ENCODE measurements at places on chromosomes 1 and 21. TPM values are rescaled to one million over a fixed set of nuclear protein-coding genes. Genes with fewer than 3 reads are reported as not detected.
A peak's percentile ranks its signal among the peaks of the same experiment; 100 is the strongest.

CFAP410 gene
- total RNA-seq: 46.4 TPM

- peak within 1 kb of the TSS; percentile 78 for H3K4me3 ChIP-seq
- peaks cover 63% of the 10 kb centered on the region for H3K4me1 ChIP-seq
- peak within 1 kb of the TSS; percentile 87 for H3K27ac ChIP-seq
- H3K27me3 ChIP-seq: no peaks in the 10 kb centered on the region
- peak; percentile 94 for DNase-seq
- no peaks in the 10 kb centered on the region for H3K36me3 ChIP-seq
These were observed at the start of gene ECE1 for GRCh38 chr1:21289700-21290545. TSS of gene ECE1 (minus strand) at chr1:21290463. CDS start at chr1:21290414, 49 bp downstream.

DNA sequence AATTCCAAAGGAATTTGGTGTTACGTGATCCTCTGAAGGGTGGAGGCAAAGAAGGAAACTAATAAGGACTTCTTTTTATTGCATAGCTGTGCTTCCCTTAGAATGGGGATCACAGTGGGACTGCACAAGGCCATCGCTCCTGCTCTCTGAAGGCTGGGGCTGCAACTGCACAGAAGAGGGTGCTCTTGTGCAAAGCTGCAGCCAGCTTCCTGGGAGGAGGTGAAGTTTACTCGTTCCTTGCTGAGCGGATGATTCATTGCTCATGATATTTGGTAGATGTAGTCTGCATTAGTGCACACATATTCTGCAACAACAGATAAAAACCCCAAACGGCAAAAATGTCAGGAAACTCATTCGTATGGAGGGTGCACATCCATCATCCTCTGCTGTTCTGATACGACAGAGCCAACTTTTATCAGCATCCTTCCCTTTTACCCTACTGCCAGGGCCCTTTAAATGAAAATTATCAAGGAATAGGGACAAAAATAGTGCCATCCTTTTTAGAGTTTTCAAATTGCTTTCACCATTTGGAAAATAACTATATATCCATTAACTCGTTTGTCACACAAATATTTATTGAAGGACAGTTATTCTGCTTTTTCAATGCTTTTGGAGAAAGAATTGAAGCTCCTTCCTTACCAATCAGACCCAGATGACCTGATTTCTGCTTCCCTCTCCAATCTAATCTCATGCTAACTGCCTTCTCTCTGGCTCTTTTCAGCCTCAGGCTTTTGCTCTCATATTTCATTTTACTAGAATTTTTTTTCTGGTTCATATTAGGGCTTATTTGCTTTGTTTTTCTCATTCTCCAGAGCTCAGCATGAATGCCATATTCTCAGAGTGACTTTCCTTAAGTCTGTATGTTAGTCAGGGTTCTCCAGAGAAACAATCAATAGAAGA lies 263.6 kb downstream of the DUSP10 start:
- H3K4me1 ChIP-seq: no peaks in the 10 kb centered on the region
- H3K4me3 ChIP-seq: no peak overlapping the region
- no peak overlapping the region for H3K27ac ChIP-seq
- no peaks in the 10 kb centered on the region for H3K27me3 ChIP-seq
- no peaks in the 10 kb centered on the region for H3K36me3 ChIP-seq

- no peaks in the 10 kb centered on the region for H3K27me3 ChIP-seq
- H3K4me1 ChIP-seq: no peaks in the 10 kb centered on the region
- H3K27ac ChIP-seq: no peak overlapping the region
- no peak for DNase-seq
These were observed 211.2 kb downstream of the PTGER3 start for GRCh38 chr1:70836456-70836855.

DNA sequence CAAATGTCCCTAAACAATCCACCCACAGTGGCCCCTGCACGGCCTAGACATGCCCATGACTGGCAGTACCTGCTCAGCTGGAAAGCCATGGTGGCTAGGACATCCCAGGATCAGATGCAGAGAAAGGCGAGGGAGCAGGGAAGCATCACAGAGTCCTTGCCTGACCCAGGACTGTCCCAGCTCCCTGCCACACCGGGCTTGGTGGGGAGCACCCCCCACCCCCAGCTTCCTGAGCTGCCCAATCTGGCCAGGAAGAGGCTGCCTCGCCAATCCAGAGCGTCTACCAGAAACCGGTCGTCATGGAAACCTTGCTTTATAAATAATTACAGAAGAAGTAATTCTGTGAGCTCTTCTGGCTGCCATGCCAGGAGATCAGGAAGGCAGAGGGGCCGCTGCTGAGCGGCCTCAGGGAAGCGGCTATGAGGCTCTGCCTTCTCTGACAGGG lies 34.8 kb downstream of the ACOT7 start:
- peak overlapping the region; percentile 89 for H3K27ac ChIP-seq
- H3K36me3 ChIP-seq: no peaks in the 10 kb centered on the region
- no peak overlapping the region for H3K4me3 ChIP-seq

GRCh38 chr1:111804776-111805175 lies 49.1 kb downstream of the DDX20 start:
- DNase-seq: peak; percentile 50
- no peaks in the 10 kb centered on the region for H3K27me3 ChIP-seq
- H3K27ac ChIP-seq: no peak overlapping the region
- H3K36me3 ChIP-seq: no peaks in the 10 kb centered on the region

CD1E gene
- not detected for total RNA-seq

DNA sequence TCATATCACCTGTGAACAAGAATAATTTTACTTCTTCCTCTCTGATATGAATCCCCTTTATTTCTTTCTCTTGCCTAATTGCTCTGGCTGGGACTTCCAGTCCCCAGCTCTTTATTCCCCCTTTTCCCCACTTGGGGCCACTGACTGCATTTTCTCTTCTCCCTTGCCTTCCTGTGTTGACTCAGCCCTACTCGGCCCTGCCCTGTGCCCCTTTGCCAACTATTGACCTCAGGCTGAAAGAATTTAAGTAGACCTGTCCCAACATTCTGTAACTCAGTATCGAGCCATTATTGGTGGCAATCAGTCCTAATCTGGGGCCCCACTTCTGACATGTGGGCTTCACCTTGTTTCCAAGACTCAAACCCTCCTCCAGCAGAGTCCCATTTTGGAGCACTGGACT lies 60.6 kb upstream of the STUM start:
- H3K27me3 ChIP-seq: no peaks in the 10 kb centered on the region
- H3K4me3 ChIP-seq: no peak overlapping the region
- no peak overlapping the region for H3K27ac ChIP-seq

DNA sequence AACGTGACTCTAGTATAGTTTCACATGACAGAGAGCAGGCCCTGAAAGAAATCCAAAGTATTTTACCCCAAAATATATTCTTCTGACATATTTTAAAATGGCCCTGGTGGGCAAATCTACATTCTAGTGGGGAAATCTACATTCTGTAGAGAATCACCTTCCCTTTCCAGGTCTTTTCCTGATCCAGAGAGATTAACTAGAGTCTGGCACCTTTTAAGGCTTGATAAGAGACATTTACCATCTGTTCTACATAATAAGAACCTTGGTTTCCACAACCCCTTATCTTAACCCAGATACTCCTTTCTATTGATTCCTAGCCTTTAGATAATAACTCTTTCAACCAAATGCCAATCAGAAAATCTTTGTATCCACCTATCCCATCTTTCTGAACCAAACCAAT lies 17.0 kb upstream of the L1TD1 start:
- H3K4me3 ChIP-seq: no peak overlapping the region
- no peaks in the 10 kb centered on the region for H3K27me3 ChIP-seq
- H3K27ac ChIP-seq: no peak overlapping the region
- no peaks in the 10 kb centered on the region for H3K36me3 ChIP-seq
- no peak for DNase-seq

GRCh38 chr1:71521655-71522264 lies 440.9 kb upstream of the ZRANB2 start:
- H3K27me3 ChIP-seq: no peaks in the 10 kb centered on the region
- no peak overlapping the region for H3K27ac ChIP-seq
- H3K4me3 ChIP-seq: no peak overlapping the region

DNA sequence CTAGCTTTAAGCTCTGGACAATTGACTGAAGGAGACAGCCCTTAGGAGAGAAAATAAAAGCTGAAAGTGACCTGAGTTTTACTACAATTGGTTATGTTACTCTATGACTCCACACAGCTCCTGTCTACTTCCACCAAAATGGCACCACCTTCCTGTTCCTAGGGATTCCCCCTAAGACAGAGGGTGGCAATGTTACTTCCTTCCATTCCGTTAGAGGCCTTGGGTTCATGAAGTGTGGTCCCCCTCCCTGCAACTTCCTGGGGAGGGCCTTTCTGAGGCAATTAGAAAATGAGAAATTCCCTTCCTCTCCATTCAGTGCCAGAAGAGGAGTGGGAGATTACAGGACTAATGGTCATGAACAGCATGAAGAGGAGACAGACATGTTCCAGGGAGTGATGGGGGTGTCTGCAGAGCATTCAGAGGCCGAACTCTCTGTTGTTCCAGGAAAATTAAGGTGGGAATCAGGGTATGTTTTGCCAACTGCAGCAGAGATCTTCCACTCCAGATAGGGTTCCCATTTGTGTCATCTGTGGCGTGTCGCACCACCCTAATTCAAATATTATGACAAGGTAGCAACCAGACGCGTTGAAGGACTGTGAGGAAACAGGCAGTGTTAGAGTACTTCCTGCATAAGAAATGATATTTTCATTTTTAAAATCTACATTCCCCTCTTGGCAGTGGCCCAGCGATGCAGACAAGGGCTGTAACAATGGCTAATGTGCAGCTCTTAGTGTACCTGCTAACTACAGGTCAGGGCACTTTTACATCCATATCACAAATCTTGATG lies 53.1 kb upstream of the TRIM67 start:
- no peaks in the 10 kb centered on the region for H3K36me3 ChIP-seq
- H3K27me3 ChIP-seq: no peaks in the 10 kb centered on the region
- no peak overlapping the region for H3K27ac ChIP-seq

DNASE2B gene
- total RNA-seq: 4.3 TPM

GRCh38 chr1:116371752-116372151 lies 1.3 kb upstream of the ATP1A1 start:
- peak overlapping the region; percentile 99 for H3K27ac ChIP-seq
- no peak overlapping the region for H3K4me3 ChIP-seq
- DNase-seq: no peak
- H3K4me1 ChIP-seq: peaks cover 32% of the 10 kb centered on the region
- no peaks in the 10 kb centered on the region for H3K36me3 ChIP-seq

DNA sequence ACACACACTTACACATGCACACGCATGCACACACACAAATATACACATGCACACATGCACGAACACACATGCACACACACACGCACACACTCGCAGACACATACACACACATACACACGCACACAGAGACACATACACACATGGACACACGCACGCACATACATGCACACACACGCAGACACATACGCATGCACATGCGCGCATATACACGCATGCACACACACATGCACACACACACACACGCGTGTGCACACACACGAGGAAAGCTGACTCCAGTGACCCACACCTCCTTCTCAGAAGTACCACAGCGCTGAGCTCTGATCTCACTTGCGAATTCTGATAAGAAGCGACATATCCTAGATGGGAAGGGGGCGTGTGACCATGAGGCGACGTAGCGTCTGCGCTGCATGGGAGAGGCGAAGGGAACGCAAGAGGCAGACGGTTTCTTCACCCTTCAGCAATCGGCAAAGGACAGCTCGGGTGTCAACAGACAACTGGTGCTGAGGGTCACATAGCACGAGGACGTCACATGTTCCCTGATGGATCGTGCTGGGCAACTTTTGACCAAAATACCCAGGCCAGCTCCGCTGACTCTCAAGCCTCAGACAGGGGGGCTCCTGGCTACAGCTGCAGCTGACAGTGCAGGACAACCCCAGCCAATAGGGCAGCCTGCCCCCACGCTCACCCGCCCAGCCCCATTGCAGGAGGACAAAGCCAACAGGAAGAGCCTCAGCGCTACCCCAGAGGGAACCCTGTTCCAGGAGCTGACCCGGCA lies 16.0 kb upstream of the PDE9A start:
- DNase-seq: peak; percentile 48
- H3K4me3 ChIP-seq: no peak overlapping the region
- H3K27me3 ChIP-seq: no peaks in the 10 kb centered on the region

DNA sequence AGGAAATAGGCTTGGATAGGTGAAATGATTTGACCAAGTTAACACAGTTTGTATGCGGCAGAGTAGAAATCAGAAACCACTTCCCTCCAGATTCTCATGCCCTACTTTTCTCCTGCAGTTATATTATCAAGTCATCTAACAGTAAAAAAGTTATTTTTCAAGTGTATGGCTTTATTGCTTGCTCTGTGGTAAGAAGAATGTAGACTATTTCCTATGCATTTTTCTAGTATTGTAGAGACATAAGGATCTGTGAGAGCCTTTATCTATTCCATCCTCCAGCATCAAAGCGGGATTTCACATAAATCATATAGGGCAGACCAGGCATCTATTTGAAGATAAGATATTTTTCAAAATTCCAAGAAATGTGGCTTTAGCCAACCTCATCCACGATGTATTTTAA lies 208.5 kb downstream of the TTLL7 start:
- no peak overlapping the region for H3K4me3 ChIP-seq
- H3K36me3 ChIP-seq: no peaks in the 10 kb centered on the region
- no peaks in the 10 kb centered on the region for H3K27me3 ChIP-seq
- no peak overlapping the region for H3K27ac ChIP-seq
- H3K4me1 ChIP-seq: no peaks in the 10 kb centered on the region
- no peak for DNase-seq

GRCh38 chr1:116262207-116262994 lies 110.6 kb upstream of the ATP1A1 start:
- no peak for DNase-seq
- no peak overlapping the region for H3K4me3 ChIP-seq
- H3K36me3 ChIP-seq: no peaks in the 10 kb centered on the region
- H3K27me3 ChIP-seq: no peaks in the 10 kb centered on the region
- no peaks in the 10 kb centered on the region for H3K4me1 ChIP-seq

- no peaks in the 10 kb centered on the region for H3K36me3 ChIP-seq
- no peaks in the 10 kb centered on the region for H3K27me3 ChIP-seq
- H3K4me3 ChIP-seq: no peak overlapping the region
- DNase-seq: no peak
- H3K4me1 ChIP-seq: no peaks in the 10 kb centered on the region
These were observed 143.0 kb upstream of the KCNK1 start for GRCh38 chr1:233470741-233471499.

DNA sequence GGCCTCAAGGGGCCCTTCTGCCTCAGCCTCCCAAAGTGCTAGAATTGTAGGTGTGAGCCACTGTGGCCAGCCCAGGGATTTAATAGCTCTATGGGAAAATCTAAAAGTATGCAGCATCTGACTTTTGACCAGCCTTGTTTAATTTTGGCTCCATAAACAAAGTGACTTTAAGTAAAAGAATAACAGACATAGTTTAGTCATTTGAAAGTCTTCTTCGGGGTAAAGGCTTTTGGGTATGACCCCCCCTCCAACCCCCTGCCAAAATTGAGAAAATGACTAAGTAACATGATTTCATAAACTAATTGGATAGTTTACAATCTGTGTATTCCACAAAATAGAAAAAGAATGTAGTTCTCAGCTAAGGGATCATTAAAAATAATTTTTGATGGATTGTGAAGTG lies 17.0 kb downstream of the GPBP1L1 start:
- no peaks in the 10 kb centered on the region for H3K27me3 ChIP-seq
- H3K4me1 ChIP-seq: peaks cover 26% of the 10 kb centered on the region
- no peak for DNase-seq
- H3K36me3 ChIP-seq: no peaks in the 10 kb centered on the region

GRCh38 chr21:38679534-38679933 lies 126.2 kb upstream of the ETS2 start:
- H3K27me3 ChIP-seq: no peaks in the 10 kb centered on the region
- no peak overlapping the region for H3K27ac ChIP-seq
- no peaks in the 10 kb centered on the region for H3K36me3 ChIP-seq
- no peak overlapping the region for H3K4me3 ChIP-seq
- peaks cover 15% of the 10 kb centered on the region for H3K4me1 ChIP-seq

Data from upper lobe of left lung (tissue), 6 donors.